H7 (cell line): ENCODE measurements at places on chromosomes 1 and 21. TPM values are rescaled to one million over a fixed set of nuclear protein-coding genes. Genes with fewer than 3 reads are reported as not detected.

Gene YARS1
- 239 and 260 TPM in 2 replicates for total RNA-seq

Gene CFHR5
- total RNA-seq: not detected in 2 replicates

Gene LCE1E
- not detected in 2 replicates for total RNA-seq

Gene RYR2
- total RNA-seq: 17.6 and 23.9 TPM in 2 replicates

Gene OR2T10
- not detected in 2 replicates for total RNA-seq
